Endodermal cell (in vitro differentiated cells): ENCODE measurements at places on chromosomes 5 and 9.
A peak's percentile ranks its signal among the peaks of the same experiment; 100 is the strongest.

- DNase-seq: no peak
Measured at GRCh38 chr9:136857166-136857565, 5.0 kb downstream of the MAMDC4 start.

- DNase-seq: no peak
Measured at GRCh38 chr9:86669422-86669821, 277.9 kb downstream of the GAS1 start.

GRCh38 chr9:92590377-92590776, 54.6 kb upstream of the ECM2 start:
- no peak for DNase-seq

DNA sequence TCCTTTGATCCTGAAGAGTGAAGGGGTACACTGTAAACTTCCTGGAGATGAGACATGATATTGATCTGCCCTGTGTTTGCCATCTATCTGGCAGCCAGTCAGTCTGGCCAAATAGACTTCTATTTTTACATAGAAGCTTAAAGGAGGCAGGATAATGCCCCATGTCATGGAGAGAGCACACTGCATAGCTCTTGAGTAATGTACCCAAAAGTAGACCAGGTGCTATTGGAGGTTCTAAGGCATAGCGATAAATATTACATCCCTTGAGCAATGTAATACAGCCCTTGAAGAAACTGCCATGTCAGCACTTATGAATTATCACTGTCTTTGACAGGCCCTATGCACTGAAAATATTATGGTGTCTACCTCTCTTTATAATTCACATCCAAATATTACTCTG, 131.8 kb downstream of the GHR start:
- DNase-seq: no peak

DNA sequence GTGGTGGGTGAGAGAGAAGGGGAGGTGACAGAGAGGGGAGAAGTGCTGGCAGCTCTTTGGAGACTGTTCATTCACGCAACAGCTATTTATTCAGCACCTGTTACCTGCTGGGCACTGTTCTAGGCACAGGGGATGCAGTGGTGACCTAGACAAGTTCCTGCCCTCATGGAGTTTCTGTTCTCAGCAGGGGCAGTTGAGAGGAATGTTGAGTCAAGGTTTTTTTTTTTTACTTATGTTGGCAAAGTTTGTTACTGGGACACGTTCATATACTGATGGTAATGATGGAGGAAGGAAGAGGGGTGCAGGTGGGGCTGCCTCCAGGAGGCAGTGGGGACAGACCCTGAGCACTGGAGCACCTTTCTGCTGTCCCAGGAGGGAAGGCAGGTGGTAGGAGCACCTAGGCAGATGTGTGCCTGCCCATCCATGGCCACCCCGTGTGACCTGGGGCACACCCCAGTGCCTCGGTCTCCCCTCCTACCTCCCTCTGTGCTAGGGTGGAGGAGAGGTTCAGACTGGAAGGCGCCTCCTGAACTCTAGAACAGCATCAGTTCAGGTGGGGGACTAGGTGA, 49.4 kb upstream of the SLC25A51 start:
- DNase-seq: no peak

DNA sequence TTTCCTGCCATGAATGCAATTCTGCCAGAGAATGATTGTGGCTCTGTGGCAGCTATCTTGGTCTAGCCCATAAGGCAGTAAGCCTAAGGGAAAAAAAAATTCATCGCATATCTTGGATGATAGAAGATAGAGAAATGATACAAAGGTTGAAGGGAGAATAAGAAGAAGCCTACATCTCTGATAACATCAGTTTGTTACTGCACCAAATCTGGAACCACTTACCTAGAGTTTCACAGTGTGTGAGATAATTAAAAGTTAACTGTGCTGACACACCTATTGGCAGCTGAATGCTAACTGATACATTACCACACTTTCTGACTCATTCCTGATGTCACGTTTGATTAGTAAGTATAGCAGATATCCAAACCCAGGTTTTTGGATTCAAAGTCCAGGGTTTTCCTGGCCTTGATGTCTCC, 91.6 kb upstream of the TAF11L2 start:
- DNase-seq: no peak

DNA sequence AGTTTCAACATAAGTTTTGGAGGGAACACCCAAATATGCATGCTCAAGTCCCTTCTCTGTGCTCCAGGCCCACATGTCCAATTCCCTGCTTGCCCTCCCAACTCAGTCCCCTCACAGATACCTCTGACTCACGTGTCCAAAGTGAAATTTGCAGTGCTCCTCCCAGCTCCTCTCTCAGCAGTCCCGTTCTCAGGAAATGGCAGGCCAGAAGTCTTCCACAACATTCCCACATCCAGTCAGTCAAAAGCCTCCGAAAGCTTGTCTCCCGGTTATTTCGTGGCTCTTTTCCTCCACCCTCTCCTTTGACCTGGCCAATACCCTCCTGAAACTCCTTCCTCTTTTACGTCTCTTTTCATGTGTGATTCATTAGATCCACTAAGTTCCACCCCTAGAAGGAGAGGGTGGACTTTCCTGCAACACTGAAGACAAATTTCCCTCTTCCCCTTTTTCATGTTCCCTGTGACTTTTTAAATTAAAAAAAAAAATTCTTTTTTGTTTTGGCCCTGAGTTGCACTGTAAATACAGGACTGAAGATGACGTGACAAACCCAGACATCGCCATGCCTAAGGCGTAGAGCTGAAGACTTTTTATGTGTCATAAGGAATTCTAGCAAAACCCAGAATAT, 12.8 kb upstream of the MGAT1 start:
- DNase-seq: no peak

- DNase-seq: no peak
Measured at GRCh38 chr5:14870337-14871213, 1.0 kb downstream of the ANKH start.

- peak; percentile 28 for DNase-seq
Measured at GRCh38 chr9:114091711-114092110, 7.4 kb downstream of the KIF12 start.
